ENCODE measurements at places on chromosomes 11 and 22.
A peak's percentile ranks its signal among the peaks of the same experiment; 100 is the strongest.

GRCh38 chr11:14449302-14449714 lies 50.3 kb downstream of the COPB1 start:
- peak; percentile 27 for DNase-seq

GRCh38 chr11:34632105-34632791 lies 11.4 kb downstream of the EHF start:
- no peak for DNase-seq

DNA sequence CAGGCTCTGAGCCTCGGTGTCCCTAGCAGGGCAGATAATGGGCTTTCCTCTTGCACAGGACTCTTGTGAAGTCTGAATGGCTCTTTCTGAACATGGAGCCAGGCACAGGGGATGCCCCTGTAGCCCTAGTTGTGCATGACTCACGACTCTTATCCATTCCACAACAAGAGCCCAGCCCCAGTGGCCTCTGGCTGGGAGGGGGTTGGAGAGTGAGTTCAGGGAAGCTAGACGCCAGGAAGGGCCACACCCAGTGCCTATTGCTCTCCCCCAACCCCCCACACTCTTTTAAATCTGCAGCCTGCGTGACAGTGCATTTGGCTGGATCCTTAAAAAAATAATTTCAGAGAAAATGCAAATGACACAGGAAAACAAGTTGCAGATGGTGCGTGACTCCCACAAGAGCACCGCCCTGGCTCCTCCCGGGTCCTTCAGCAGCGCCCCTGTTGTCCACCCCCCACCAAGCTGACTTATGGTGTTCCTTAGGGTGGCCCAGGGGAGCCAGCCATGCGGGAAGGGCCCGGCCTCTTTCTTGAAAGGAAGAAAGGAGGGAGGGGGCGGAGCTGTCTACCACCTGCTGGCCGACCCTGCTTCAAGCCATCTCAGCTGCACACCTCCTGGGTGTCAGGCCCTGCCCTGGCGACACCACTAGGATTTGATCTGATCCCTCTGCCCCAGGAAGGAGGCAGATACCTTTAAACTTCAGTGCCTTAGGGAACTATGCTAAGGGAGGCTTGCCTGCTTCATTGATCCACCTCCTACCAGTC lies 74.7 kb downstream of the MN1 start:
- DNase-seq: peak; percentile 93

GRCh38 chr22:43239193-43239780 lies 52.4 kb upstream of the TTLL12 start:
- no peak for DNase-seq

DNA sequence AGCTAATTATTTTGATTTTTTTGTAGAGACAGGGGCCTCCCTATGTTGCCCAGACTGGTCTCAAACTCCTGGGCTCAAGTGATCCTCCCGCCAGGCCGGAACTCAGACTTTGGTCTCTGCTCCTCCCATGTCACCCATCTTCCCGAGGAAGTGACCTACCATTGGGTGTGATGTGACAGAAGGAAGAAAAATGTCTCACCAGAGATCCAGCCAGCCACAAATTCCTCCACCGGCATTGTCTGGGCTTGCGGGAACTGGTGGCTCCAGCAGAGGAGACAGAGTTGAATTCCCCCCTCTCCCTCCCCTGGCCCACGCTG lies 772 bp downstream of the SLC25A45 start:
- peak; percentile 81 for DNase-seq

DNA sequence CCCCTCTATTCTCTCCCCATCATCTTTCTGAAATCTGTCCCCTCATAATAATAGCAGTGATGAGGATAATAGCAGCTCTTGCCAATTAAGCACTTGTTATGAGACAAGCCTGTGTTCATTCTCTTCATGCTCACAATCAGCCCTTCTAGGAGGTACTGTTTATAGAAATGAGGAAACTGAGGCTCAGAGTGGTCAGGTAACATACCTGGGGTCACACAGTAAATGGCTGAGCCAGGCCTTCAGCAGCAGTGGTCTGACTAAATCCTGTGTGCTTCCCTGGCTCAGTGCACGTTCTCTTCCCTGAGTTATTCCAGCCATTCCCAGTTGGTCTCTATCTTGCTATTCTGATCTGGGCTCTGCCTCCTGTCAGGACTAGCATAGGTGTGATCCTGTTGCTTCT lies 3.8 kb upstream of the CNIH2 start:
- DNase-seq: no peak
